Mucosa of descending colon (tissue), 3 donors: ENCODE measurements at places on chromosomes 3 and 15.

GRCh38 chr3:175670557-175670956, 811.4 kb downstream of the NAALADL2 start:
- no peak for DNase-seq

DNA sequence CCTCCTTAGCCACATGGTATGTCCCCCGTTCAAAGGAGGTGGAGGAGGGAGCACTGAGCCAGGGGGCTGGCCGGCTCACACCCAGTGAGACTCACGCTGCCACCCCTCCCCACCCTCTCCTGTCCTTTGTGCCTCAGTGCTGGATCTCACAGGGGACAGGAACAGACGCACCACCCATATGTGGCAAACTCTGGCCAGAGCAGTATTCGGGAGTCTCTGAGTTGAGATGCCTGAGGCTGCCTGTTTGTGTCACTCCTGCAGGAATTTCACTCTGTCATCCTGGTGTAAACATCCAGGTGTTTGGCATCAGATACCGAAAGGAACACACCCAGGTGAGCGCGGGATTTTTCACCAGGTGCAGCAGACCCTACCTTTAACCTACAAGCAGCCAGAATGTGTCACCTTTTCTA, 25.7 kb downstream of the RGMA start:
- no peak for DNase-seq

DNA sequence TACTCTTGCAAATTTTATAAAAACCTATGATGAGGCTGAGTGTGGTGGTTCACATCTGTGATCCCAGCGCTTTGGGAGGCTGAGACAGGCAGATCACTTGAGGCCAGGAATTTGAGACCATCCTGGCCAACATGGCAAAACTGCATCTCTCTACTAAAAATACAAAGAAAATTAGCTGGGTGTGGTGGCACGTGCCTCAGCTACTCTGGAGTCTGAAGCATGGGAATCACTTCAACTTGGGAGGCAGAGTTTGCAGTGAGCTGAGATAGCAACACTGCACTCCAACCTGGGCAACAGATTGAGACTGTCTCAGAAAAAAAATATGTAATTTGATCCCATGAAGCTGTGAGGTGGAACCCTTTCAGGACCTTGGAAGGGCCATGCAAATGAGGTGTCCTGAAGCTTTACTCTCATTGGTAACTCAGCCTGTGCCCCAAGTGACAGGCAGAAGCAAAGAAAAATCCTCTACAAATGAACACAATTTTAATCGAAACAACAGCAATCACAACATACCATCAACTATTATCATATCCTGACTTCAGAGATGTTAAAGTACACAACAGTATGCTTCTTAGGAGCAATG, 84.6 kb upstream of the CDV3 start:
- no peak for DNase-seq

DNA sequence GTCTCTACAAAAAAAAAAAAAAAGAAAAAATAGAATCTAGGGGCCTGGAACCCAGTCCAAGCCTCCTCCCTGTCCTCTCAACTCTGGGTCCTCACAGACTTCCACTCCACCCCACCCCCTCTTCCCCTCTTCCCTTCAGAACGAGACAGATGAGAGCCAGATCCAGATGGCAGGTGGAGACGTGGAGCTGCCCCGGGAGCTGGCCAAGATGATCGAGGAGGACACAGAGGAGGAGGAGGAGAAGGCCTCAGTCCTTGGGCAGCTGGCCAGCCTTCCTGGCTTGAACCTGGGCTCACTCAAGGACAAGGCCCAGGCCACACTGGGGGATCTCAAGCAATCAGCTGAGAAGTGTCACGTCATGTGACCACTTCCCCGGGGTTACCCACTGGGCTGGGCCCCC, 3.6 kb downstream of the CPLX3 start:
- DNase-seq: no peak

DNA sequence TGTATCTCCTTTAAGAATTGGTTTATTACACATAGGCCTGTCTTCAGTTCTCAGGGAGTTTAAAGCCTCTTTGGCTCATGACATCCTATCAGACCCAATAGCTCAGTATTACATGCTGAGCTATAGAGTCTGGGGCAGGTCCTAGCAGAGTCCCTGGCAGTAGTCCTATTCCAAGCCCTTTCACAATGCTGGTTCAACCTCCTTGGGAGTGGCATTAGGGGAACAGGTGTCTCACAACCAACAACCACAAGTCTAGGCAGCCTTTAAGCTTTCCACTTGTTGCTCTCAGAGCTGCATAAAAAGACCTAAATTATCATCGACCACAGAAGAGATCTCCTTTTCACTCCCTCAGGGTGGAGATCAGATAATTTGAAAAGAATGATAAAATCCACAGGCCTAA, 22.8 kb upstream of the C2CD4B start:
- no peak for DNase-seq

DNA sequence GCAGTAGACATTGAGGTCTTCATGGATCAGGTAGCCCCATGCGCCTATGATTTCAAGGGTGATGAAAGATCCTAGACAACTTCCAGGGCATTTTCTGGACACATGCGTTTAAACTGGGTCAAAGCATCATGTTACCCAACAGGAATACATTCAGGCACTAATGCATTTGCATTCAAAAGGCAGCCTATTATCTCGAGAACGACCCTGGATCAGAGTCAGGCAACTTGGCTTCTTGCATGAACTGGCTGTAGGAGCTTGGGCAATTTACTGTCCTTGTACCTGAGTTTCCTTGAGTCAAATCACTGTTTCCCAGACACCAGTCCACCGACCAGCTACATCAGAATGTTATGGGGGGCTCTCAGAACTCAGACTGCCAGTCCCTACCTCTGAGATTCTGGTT, 51.5 kb upstream of the CHST2 start:
- DNase-seq: no peak

DNA sequence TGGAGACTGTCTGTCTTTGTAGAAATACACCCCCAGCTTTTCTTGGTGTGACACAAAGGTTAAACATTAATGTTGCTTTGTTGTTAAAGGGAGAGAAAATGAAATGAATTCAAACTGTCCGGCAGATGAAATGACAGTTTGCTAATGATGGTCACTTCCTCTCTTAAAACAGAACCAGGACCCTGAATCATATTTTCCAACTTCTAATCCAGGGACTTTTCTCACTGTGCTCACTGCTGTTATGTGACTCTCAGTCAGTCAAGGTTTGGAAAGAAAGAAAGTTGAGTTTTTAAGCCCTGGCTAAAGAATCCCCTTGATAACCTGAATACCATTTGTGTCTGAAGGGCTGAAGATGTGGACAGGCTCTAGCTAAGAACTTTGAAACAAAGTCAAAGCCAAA, 215.8 kb downstream of the AGBL1 start:
- DNase-seq: no peak

DNA sequence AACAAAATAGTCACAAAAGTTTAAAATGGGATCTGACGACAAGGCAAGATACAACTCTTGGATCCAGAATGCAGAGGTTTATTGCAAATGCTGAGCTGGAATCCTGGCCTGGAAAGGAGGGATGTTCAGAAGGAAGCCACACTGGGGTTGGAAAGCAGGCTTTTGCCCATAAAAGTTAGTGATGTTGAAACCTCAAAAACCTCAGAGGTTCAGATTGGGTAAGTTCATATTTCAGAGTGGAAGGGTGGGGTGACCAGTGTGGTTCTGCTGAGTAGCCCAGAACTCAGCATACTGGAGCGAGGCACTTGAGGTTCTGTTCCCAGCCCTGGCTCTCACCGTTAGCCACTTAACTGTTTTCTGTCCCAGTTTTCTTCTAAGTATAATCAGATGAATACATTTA, 114.0 kb upstream of the OSTN start:
- no peak for DNase-seq

GRCh38 chr15:94793641-94794040, 562.3 kb downstream of the MCTP2 start:
- no peak for DNase-seq

GRCh38 chr3:56878074-56878473, 76.3 kb upstream of the ARHGEF3 start:
- DNase-seq: no peak

DNA sequence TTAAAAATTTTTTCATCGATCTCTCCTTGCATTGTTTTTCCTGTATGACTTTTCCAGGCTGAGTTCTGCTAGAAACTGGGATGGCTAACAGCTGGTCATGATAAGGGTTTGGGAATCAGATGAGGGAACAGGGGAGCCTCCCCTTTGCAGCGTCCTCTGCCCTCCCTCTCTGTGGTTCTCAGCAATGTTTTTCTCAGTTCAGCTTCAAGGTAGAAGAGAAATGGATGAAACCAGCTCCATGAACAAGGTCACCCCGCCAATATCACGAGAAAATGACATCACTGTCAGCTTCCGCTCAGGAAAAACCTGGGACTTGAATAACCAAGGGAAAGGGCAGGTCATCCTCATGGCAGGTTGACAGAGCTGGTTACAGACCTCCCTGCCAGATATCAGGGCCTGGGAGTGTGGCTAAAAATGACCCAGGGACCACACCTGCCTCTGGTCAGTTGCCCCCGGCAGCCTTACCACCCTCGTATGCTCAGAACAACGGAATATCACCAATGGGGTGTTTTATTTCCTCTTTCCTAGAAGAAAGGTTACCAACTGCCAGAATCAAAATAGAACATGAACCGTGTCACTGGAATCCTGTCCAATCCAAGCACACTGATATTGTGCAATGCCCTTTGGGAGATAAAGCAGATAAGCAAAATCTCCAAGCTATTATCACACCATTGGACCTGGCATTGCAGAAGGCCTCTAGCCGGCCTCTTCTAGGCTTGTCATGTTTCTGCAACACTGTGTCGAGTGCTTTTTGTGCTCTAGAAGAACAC, 26.1 kb downstream of the LSM3 start:
- no peak for DNase-seq

DNA sequence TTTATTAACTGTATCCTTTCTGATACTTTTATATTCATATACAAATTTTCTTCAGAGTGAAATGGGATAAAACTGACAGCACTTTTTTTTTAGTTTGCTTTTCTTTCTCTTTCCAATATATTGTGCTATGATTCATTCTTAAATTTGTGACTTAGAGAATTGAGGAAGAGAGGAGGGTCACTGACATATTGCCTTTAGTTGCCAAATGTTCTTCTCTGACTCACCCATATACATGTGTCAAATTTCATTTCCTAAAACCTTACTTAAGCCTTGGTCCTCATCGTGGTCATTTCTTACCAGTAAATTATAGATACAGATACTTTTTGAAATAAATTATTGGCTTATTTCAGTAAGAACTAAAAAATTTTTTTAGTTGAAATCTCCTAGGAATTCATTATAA, 53.9 kb downstream of the CLASP2 start:
- DNase-seq: no peak

- DNase-seq: no peak
These were observed 175.0 kb upstream of the PFN2 start for GRCh38 chr3:150145659-150146058.

- DNase-seq: no peak
These were observed 141.7 kb upstream of the PROK2 start for GRCh38 chr3:71926616-71927015.

GRCh38 chr15:90421527-90421926, 33.5 kb downstream of the IQGAP1 start:
- no peak for DNase-seq

DNA sequence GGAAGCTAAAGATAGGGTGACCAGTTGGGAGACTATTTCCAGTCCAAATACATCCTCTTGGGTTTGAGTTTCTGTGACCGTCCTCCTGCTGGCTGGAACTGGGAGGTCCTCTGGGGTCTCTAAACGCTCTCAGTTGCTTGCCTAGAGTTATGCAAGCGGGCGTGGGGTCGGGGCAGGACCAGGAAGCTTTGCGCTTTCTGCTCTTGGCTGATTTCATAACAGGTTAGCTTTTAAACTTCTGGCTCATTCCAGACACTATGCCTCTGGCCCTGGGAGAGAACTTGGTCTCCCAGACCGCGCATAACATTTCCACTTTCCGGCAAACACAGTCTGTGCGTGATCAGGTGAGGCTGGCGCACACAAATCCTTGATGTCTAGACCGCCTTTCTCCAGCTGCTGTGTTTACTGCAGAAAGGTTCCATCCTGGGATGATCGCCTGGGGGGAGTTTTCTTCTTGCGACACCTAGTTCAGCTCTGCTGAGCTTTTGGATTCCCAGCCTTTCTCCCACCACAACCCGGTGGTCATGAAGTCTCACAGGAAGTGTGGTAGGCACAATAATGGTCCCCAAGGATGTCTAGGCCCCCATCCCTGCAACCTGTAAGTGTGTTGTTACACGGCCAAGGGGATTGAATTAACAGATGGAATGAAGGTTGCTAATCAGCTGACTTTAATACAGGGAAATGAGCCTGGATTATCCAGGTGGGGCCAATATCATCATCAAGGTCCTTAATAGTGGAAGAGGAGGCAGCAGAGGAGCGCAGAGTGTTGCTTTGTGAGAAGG, 23.6 kb upstream of the CGNL1 start:
- no peak for DNase-seq

DNA sequence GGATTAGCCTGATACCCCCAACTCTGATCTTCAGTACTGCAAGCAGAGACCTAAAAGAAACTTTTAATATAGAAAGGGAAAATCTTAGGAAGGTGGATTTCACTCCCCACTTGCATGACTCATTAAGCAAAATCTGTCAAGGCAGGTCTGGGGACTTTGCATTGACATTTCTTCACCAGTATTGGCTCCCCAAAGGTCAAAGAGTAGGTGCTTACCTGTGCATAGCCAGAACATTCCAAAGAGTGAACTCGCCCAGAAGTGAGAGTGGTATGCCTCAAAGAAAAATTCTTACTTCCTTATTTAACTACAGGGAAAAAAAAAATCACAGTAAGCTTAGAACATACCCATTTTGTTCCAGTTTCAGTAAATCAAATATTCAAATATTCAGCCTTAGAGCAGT, 140.9 kb upstream of the TP63 start:
- DNase-seq: no peak

DNA sequence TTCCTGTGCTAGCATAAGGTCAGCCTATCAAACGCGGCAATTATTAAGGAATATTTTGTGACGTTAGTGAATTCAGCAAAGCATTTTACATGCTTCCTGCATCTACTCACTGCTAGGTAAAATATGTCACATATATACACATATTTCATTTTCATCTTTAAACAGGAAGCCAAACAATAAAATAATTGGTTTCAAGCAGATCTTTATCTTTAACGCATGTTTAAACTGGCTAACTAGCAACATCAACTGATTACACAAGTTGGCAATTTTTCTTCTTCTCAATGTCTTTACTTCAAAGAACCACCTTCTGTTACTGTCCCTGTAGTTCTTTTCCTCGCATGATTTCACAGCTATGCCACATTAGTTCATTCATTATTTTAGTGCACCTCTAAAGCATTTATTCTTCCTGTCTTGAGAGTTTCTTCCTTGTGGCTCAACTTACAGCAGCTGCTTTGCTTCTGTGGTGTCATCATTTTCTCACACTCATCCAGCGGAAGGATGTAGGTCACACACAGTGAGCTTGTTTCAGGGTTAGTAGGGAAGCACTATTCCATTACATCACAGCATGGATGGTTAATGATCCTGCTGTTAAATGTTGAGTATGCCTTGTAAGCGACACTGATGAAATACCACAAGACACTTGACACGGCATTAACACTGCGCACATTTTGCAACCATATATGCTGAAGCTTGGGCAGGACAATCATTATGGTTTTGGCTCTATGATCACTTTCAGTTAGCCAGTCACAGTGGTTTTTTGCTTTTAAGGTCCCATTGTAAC, 2.3 kb upstream of the BCHE start:
- no peak for DNase-seq
